Parietal lobe (tissue), 2 donors: ENCODE measurements at places on chromosomes 7 and 10. TPM values are rescaled to one million over a fixed set of nuclear protein-coding genes. Genes with fewer than 3 reads are reported as not detected.

The GLCCI1 gene
- 90.8 TPM for total RNA-seq

The FGL2 gene
- 0.63 TPM for total RNA-seq

The THAP5 gene
- 44.1 TPM for total RNA-seq

The C7orf25 gene
- total RNA-seq: 15.7 TPM

The DOCK1 gene
- 22.8 TPM for total RNA-seq
